ENCODE measurements at places on chromosomes 7 and 10.
A peak's percentile ranks its signal among the peaks of the same experiment; 100 is the strongest.

- no peak for DNase-seq
Observed at GRCh38 chr10:125840406-125840805, 17.1 kb downstream of the BCCIP start.

DNA sequence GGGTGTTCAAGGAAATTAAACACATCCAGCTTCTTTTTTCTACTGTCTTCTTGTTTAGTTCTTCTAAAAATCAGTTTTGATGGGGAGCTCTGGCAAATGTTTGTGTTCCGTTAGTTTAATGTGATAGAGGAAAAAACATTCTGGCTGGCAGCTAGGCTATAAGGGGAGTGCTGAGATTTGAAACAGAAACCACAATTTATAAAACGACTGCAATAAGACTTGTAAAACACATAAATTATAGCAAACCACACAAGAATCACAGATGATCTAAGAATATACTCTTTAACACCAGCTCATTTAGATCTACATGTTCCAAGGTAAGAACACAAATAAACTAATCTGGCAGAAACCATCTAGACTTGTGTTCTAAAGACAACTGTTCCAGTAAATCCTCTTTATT is 425.5 kb downstream of the CNTNAP2 start:
- no peak for DNase-seq

DNA sequence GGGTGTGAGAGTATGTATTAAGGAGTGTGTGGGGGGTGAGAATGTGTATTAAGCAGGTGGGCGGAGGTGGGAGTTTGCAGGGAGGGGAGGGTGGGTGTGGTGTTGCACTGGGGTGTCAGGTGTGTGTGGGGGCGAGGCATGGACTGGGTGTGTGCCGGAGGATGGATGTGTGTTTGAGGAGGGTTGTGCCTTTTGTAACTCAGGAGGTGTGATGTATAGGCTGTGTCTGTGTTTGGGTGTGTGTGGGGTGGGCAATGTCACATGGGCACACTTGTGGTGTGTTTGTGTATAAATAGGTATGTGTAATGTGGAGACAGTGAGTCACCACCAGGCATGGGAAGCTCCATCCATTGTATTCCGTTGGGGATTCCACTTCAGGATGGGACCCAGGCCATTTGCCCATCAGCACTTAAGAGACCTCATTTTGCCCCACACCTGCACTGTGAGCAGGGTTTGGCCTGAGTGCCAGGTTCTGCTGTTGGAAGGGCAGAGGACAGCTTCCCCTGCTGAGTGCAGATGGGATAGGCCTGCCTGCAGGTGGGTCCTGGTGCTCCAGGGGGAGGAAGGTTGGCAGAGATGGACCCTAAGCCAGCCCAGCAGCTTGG is 5.8 kb downstream of the UNC5B start:
- no peak for DNase-seq

DNA sequence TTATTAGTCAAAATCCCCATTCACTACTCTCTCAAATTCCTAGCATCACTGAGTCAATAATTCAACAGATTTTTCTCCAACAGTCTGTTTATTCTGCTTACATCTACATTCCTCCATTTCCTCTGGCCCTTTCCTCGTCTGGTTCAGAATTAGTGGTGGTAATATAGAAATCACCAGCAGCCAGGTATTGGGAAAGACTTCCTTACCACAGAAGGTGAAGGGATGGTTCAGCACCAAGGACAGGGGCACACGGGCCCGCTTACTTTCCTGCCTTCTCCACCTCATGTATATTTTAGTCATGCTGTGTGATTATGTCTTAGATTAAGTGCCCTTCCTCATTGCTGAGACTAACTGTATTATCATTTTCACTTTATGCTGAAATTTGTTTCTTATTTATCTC is 70.4 kb upstream of the APBB1IP start:
- DNase-seq, result peak; percentile 76

GRCh38 chr10:113011592-113012374 is 61.7 kb downstream of the TCF7L2 start:
- DNase-seq, result no peak

DNA sequence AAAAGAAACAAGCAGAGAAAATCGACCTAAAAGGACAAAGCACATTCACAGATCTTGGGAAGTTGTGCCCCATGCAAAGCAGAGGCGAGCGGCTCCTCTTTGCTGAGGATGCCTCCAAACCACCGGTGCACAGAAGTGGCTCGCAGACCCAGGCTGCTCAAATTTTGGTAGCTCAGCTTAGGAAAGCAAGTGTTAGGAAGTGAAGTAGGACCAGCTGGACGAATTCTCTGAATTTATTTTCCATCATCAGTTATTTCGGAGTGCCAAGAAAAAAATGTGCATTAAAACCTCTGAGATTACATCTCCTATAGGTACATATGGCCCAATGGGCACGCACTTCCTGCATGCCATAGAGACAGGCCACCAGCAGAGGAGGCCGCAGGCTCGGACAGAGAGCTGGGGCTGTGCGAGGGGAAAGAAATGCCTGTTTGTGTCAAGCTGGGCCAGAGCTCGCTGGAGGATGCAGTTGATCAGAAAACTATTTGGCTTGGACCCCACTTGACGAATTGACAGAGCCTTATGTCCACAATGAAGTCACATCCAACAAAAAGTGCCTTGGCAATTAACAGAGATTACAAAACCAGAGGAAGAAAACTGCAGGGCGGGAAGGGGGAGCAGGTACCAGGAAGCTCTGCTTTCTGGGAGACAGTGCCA is 122.3 kb upstream of the LYZL2 start:
- peak; percentile 56 for DNase-seq

- no peak for DNase-seq
Observed at GRCh38 chr10:123800289-123800688, 91.3 kb downstream of the CPXM2 start.

GRCh38 chr7:110065121-110065520 is 1025.8 kb upstream of the LRRN3 start:
- DNase-seq, result no peak

DNA sequence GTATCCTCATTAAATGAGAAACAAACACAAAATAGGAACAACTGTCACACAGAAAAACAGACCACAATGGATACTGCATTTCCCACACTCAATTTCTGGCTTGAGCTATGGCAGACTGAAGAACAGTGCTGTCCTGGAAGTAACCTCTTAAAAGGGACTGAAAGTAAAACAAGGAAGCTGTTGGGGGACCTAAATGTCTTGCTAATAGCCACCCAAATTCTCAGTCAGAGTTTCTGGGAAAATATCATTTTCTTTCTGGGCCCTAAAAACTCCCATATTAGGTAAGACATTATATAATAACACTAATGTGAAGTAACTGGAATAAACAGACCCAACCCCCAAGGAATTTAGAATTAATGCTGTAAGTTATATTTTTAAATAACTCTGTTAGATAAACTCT is 80.9 kb upstream of the TFEC start:
- no peak for DNase-seq

DNA sequence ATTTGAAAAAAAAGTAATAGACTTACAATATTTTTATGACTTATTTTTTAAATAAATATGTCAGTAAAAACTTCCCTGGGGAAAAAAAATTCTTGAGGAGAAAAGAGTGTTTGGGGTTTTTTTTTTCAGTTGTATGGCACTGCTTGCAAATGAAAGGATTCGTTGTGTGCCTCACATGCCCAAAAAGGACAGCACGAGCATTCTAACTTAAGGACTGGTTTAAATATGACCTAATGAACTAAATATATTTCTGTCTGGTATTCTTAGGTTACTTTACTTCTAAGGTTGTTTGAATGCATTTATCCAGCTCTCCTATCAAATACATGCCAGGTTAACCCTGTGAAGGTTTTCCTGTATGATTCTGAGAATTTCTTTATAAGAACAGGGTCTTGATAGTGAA is 988 bp upstream of the CD36 start:
- DNase-seq, result no peak

DNA sequence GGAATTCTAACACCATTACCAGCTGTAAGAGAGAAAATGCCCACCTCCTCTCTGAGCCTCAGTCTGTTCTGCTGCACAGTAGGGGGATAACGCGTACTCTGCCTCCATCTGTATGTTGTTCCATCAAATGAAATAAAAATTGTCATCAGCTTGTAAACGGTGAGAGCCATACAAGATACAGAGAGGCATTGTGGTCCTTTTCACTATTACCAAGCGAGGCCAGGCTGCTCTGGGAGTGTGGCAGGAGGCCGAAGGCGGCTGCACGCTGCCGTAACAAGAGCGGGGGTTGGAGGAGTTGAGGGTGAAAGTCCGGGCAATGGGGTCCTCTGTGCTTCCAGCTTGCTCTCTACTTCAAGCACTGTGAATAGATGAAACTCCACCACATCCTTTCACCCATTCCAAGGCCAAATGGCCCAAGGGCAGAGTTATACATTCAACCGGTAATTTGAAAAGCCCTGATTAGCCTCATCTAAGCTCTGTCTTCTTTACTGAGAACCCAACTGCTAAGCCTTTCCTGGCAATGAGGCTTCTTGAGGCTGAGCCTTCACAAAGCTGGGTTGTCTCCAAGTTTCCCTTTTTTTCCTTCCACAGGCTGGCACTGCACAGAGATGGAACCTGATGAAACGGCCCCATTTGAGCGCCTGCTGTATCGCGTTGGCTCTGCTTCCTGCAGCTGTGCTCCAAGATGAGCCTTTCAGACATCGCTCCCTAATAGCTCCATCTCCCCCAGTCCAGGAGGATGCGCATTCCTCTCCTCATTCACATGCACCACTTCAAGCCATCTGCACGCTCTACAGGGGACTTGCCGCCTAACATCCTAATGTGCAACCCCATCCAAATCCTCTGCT is 47.2 kb downstream of the PYROXD2 start:
- DNase-seq, result no peak

GRCh38 chr7:42192851-42193461 is 44.1 kb downstream of the GLI3 start:
- DNase-seq, result no peak

Measured in mucosa of gallbladder (tissue), 1 donor.